Fibroblast of lung (primary cell): ENCODE measurements at places on chromosomes 11 and 22.

GRCh38 chr11:69814902-69815301 lies 4.3 kb downstream of the FGF3 start:
- no peak for DNase-seq

DNA sequence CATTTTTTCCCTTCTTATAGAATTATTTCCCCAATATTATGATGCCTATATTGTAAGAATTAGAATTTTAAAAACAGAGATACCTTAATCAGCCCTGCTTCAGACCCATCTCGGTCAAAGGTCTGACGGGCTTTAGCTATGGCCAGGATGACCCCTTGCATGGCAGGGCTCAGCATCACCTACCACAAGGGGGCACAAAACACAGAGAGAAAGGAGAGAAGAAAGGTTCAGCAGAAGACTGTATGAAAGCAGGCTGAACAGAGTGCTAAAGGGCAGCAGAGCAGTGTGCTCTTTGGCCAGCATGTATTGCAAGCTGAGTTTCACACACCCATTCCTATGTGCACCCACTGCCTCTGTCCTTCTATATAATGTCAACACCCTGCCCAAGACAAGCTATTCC lies 26.8 kb downstream of the CLDN25 start:
- peak; percentile 3 for DNase-seq

- peak; percentile 85 for DNase-seq
Measured at GRCh38 chr11:85705800-85706199, 19.8 kb upstream of the CCDC89 start.

DNA sequence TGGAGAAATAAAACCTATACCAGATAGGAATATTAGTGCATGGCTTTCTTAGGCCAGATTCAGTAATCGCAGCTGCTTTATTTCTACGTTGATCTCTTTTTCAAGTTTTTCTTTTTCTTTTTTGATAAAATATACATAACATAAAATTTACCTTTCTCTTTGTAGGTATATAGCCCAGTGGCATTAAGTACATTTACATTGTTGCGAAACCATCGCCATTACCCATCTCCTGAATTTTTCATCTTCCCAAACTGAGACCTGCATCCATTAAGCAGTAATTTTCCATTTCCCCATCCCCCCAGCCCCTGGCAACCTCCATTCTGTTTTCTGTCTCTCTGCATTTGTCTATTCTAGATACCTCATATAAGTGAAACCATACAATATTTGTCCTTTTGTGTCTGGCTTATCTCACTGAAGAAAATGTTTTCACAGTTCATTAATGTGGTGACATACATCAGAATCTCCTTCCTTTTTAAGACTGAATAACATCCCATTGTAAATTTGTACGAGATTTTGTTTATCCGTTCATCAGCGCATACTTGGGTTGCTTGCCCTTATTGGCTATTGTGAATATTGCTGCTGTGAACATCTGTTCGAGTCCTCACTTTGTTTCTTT lies 41.4 kb downstream of the PANX1 start:
- DNase-seq = no peak

DNA sequence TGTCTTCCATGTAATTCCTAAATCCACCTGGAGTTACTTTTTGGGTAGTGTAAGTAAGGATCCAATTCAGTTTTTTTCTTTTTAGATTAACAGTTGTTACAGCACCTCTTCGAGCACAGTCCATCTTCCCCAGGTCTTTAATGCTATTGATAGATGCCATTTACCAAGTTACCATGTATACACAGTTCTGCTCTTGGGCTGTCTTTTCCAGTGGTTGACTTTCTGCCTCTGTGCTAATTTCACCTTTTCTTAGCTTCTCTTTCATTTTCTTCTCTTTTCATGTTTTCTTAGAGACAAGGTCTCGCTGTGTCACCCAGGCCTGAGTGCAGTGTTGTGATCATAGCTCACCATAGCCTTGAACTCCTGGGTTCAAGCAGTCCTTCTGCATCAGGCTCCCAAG lies 12.0 kb downstream of the ATXN10 start:
- DNase-seq = no peak

- DNase-seq = no peak
Measured at GRCh38 chr11:41449483-41450050, 9.9 kb downstream of the LRRC4C start.

GRCh38 chr11:27255447-27255828 lies 107.6 kb downstream of the CCDC34 start:
- peak; percentile 98 for DNase-seq

GRCh38 chr11:59172345-59173079 lies 580 bp downstream of the DTX4 start:
- no peak for DNase-seq

DNA sequence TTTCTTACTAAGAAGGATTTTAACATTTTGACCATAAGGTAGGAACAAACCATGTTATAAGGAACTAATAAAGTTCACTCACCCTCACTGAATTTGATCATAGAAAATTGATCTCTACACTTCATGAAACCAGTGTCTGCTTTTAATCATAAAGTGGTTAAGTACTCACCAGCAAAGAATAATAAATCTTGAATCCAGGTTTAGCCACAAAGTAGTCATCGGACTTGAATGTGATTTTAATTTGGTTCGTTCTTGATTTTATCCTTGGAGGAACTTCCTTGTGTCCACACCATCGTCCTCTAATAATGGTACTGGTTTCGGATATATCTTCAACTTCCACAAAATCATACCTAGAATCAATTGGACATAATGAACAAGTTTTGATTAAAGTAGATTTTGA lies 40.5 kb upstream of the DDI1 start:
- peak; percentile 53 for DNase-seq

DNA sequence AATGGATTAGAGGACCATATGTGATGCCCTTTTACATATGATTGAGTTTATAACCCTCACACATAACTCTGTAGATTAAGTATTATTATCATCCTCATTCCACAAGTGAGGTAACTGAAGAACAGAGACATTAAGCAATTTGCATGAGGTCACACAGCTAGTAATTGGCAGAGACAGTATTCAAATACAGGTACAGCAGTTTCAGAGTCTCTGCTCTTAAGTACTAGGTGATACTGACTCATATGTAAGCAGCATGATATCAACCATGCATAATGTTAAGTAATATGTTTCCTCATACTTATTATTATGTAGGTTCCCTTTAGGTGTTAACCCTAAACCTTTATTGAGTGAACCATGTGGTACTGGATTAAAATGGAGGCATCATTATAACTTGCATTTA lies 1562.4 kb upstream of the RAG2 start:
- no peak for DNase-seq

DNA sequence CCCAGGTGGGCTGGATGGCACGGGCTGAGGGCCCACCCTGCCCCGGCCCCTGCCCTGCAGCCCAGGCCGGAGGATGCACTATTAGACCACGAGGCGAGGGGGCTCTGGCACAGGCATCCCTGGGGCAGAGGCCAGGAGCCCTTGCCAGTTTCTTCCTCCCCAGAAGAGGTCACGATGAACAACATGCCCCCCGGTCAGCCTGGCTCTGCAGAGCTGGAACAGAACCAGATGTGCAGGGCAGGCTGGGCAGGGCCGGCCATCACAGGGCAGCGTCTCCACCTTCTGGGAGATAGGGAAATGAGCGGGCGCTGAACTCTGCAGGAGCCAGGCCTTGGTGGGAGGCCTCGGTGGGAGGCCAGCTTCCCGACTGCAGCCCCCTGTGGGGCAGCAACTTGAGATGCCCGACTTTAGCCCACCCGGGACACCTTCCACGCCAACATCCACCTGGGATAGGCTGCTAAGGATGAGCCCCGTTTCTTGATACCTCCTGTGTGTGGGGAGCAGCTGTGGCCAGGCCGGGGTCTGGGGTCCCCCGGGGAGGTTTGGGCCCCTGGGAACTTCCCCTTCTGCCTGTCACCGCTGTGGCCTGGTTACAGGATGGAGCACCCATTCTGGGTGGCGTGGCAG lies 21.8 kb upstream of the GNB1L start:
- no peak for DNase-seq

DNA sequence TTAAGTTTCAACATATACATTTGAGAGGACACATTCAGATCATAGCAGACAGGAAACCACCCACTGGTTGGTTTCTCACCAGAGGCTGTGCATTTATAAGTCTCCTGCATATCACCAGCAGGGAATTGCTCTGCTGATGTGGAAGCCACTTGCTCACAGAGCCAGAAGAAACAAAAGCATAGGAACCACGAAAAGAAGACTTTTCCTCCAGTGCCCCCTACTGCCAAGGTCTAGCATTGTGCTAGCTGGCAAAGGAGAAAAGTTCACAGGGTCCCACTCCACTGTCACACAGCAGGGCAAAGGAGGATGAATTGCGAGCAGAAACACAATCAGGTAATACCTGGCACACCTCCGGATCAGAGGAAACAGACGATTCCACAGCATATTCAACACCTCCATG lies 28.9 kb upstream of the ISX start:
- DNase-seq = no peak

DNA sequence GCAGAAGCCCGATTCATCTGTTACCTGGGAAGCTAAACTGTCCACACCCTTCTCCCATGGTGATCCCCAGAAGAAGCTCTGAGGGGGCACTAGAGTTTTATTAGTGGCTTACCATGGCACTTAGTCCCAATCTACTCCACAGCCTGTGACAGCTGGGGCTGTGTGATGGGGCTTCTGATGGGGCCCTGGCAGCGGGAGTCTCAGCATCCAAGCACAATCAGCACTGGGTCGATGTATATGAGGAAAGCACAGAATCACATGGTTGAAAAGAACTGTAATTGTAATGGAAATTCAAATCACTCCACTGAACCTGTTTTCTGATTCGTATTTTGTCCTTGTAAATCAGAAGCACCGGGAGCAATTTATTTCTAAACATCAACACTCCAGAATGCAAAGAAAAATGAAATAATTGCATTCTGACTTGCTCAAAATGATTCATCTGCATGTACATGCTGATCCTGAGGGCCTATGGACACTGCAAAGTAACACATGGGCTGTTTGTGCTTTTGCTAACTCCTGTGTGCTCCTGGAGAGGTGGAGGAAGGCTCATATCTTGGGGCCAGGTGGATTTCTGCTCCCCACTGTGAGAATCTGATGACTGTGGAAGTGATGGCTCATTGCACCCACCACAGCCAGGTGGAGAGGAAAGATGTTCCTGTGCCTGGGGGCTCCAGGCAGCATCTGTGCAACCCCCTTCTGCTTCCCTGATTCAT lies 203.0 kb downstream of the KIRREL3 start:
- no peak for DNase-seq

GRCh38 chr11:26470992-26471391 lies 101.1 kb downstream of the MUC15 start:
- DNase-seq = no peak

- DNase-seq = no peak
Measured at GRCh38 chr11:118314988-118315411, 10.5 kb downstream of the CD3E start.

GRCh38 chr22:49623715-49624114 lies 204.0 kb downstream of the BRD1 start:
- DNase-seq = no peak
